ENCODE measurements at places on chromosomes 12 and 14. TPM values are rescaled to one million over a fixed set of nuclear protein-coding genes. Genes with fewer than 3 reads are reported as not detected.

- no peaks in the 10 kb centered on the region for H3K36me3 ChIP-seq
- H3K27me3 ChIP-seq = no peaks in the 10 kb centered on the region
- H3K4me1 ChIP-seq = no peaks in the 10 kb centered on the region
- DNase-seq = no peak
- no peak overlapping the region for H3K4me3 ChIP-seq
- H3K27ac ChIP-seq = no peak overlapping the region
Measured at GRCh38 chr14:84208451-84208850, 1321.5 kb upstream of the FLRT2 start.

GRCh38 chr14:35855876-35856481 lies 29.8 kb downstream of the BRMS1L start:
- H3K4me3 ChIP-seq = no peak overlapping the region
- H3K36me3 ChIP-seq = peaks cover 7% of the 10 kb centered on the region
- H3K4me1 ChIP-seq = no peaks in the 10 kb centered on the region
- no peak for DNase-seq

- H3K27ac ChIP-seq = no peak overlapping the region
- no peak overlapping the region for H3K4me3 ChIP-seq
- H3K36me3 ChIP-seq = no peaks in the 10 kb centered on the region
- no peak for DNase-seq
Measured at GRCh38 chr12:67747869-67748742, 99.6 kb downstream of the DYRK2 start.

GRCh38 chr12:23771240-23771949 lies 178.1 kb downstream of the SOX5 start:
- no peaks in the 10 kb centered on the region for H3K27me3 ChIP-seq
- DNase-seq = no peak
- H3K36me3 ChIP-seq = no peaks in the 10 kb centered on the region
- H3K4me1 ChIP-seq = no peaks in the 10 kb centered on the region
- no peak overlapping the region for H3K4me3 ChIP-seq

DNA sequence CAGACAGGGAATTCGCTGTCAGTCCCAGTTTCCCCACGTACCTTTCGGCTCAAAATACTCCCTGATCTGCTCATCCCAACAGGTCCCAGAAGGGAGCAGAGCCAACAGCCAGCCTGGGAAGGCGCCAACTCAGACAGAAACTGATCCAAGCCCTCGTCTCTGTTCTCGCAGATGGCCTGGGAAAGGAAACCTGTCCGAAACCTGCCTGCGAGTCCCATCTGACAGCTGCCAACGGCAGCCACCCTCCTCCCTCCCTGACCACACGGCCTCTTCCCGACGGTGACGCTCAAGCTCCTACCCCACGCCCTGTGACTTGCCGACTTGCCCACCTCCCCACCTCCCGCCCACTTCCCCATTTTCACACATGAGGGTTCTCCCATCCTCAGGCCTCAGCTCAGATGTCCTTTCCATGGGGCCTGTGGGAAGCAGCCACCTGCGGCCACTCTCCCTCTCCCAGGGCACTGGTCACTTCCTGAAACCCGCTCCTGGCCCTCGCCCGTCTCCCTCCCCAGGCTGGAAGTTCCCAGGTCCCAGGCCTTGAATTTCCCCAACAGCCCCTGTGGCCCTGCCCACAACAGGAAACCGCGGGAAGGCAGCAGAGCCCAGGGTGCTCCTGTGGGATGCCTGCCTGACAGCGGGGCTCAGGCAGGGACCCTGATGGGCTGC lies 60.9 kb upstream of the FBRSL1 start:
- H3K36me3 ChIP-seq = no peaks in the 10 kb centered on the region
- H3K4me3 ChIP-seq = no peak overlapping the region
- no peak for DNase-seq
- peaks cover 24% of the 10 kb centered on the region for H3K4me1 ChIP-seq
- H3K27ac ChIP-seq = no peak overlapping the region
- H3K27me3 ChIP-seq = peaks cover 2% of the 10 kb centered on the region

GRCh38 chr12:76515271-76515670 lies 44.3 kb downstream of the OSBPL8 start:
- H3K36me3 ChIP-seq = peaks cover 56% of the 10 kb centered on the region
- H3K27ac ChIP-seq = no peak overlapping the region
- no peaks in the 10 kb centered on the region for H3K27me3 ChIP-seq

DNA sequence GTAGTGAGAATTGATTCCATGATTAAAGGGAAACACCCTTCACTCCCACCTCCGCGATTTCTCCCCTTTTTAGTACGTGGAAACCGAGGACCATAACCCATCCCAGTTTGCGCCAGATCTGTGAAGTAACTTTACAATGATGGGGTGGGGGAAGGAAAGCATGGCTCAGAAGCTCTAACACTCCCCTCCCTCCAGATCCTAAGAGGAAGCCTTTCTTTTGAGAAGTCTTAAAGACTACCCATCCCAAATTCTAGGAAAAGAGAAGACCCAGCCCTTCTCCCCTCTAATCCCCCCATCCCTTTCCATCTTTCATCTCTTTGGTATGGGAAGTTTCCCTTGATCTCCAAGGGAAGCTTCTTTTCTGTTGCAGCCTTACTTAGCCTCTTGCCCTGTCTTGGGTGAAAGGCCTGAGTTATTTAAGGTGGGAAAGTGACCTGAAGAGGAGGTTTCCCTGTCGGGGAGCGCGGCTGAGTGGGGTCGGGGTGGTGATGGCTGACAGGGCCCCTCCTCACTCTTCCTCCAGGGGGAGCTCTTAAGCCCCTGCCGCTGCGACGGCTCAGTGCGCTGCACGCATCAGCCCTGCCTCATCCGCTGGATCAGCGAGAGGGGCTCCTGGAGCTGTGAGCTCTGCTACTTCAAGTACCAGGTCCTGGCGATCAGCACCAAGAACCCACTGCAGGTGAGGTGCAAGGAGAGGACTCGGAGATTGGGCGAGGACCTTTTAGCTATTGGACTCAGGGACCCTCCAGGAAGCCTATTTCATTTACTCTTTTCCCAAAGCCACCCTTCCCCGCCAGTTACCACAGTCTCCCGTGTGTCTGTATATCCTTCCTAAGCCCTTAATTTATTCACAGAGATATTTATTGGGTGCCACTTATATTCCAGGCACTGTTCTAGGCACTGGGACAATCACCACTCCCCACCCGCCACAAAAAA lies 1.8 kb downstream of the MARCHF9 start:
- H3K4me3 ChIP-seq = peak overlapping the region; percentile 78
- DNase-seq = peak; percentile 74
- peaks cover 3% of the 10 kb centered on the region for H3K27me3 ChIP-seq
- peaks cover 49% of the 10 kb centered on the region for H3K4me1 ChIP-seq
- H3K27ac ChIP-seq = peak overlapping the region; percentile 8

DNA sequence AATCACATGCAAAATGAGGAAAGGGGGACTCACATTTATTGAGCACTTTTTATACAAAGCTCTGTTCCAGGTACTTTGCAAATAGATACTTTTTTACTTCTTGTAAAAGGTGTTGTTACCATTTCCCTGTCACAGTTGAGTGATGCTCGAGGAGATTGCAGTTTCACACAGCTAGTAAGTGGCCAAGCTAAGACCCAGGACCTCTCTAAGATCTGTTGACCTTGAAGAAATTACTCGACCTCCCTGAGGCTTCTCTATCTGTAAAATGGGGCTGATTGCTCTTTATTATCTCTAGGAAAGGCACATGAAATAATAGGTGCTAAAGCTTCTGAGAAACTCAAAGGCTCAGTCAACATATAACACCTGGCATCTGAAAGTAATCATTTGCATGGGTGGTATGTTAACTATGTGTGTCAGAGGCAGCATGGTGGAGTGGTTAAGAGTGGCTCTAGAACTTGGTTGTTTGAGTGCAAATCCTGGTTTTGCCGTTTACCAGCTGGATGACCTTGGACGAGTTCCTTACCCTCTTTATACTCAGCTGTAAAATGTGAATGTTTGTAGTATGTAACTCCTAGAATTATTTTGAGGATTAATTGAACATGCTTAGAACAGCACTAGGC lies 41.5 kb downstream of the IFT81 start:
- H3K27ac ChIP-seq = no peak overlapping the region
- H3K4me1 ChIP-seq = peaks cover 1% of the 10 kb centered on the region
- H3K4me3 ChIP-seq = no peak overlapping the region
- H3K27me3 ChIP-seq = no peaks in the 10 kb centered on the region
- DNase-seq = no peak

KANSL2 gene
- 42.2 TPM for total RNA-seq

DNA sequence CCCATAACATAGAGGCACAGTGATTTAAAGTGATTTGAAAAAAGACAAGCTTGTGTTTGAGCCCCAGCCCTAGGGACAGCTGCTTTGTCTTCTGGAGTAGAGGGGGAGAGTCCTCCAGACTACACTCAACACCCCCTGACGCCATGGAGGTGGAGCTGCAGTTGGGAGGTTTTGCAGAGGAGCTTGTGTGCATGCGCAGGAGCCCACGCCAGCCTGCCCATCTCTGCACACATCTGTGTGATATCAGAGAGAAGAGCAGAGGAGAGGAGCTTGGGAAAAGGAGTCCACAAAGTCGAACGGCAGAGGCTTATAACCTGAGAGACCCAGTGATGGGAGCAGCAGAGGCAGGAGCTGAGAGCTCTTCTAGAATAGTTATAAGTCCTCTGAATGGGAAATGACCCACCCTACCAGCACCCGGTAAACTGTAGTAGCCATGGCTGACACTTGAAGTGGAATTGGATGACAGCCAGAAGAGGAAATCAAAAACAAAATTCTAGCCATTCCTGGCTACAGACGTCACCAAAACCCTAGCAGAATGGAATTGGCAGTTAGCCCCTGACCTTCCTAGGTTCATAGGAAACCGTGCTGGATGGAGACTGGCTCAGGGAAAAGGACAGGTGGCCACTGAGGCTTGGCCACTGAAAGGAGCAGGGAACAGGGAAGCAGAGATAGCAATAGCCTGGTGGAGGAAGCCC lies 185.1 kb upstream of the VASH1 start:
- H3K36me3 ChIP-seq = no peaks in the 10 kb centered on the region
- H3K4me1 ChIP-seq = no peaks in the 10 kb centered on the region
- H3K27ac ChIP-seq = no peak overlapping the region
- peaks cover 3% of the 10 kb centered on the region for H3K27me3 ChIP-seq
- no peak for DNase-seq
- no peak overlapping the region for H3K4me3 ChIP-seq

GRCh38 chr12:70002912-70003255 lies 177.9 kb downstream of the MYRFL start:
- no peak for DNase-seq
- H3K27ac ChIP-seq = no peak overlapping the region
- H3K4me3 ChIP-seq = no peak overlapping the region
- H3K27me3 ChIP-seq = no peaks in the 10 kb centered on the region
- no peaks in the 10 kb centered on the region for H3K4me1 ChIP-seq

DNA sequence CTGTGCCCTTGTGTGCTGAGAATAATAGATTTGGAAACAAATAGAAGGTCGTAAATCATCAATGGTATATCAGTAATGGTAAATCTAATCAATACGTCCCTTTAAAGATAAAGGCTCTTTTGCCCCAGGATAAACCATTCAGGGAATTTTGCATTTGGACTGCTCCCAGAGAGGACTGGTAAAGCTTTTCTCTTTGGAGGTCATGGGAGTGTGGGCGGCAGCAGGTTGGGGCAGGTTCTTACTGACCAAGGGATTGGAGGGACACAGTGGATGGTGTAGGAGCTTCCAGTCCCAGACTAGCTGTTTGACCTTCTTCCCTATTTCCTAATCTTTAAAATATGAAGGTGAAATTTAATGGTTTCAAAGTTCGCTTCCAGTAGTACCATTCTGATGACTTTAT lies 87.8 kb upstream of the NTF3 start:
- no peak overlapping the region for H3K27ac ChIP-seq
- H3K36me3 ChIP-seq = no peaks in the 10 kb centered on the region
- no peaks in the 10 kb centered on the region for H3K27me3 ChIP-seq
- H3K4me3 ChIP-seq = no peak overlapping the region
- H3K4me1 ChIP-seq = no peaks in the 10 kb centered on the region
- no peak for DNase-seq

GRCh38 chr14:87251011-87251410 lies 742.0 kb downstream of the GALC start:
- no peak for DNase-seq
- no peak overlapping the region for H3K4me3 ChIP-seq
- no peaks in the 10 kb centered on the region for H3K4me1 ChIP-seq
- no peaks in the 10 kb centered on the region for H3K36me3 ChIP-seq

DNA sequence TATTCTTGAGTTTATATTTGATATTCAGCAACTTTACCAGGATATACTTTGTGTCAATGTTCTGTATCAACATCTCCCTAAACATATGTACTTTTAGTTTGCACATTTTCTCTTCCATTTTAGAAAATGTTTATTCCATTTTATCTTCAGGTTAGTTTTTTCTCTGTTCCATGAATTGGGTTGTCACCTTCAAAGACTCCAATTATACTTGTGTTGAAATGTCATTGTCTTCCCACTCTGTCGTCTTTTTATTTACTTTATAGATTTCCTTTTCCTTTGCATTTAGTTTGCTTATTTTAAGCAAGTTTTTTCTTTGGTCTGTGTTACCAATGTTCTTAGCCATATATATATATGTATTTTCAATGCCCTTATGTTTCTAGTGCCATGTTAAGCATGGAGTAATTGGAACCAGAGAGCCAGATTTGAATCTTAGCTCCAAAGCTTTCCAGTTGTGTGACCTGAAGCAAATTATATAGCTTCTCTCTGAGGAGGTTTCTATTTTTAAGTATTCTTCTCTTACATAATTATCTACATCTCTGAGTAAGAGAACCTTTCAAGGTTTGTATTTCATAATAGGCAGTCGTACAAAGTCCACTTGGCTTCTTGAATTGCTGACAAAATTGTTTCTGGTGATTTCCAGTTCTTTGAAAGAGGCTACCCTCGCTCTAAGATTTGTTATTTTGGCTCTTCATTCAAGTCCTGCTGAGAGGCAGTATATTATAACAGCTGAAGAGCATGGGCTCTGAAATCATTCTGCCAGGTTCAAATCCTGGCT lies 85.8 kb upstream of the DYRK2 start:
- no peaks in the 10 kb centered on the region for H3K27me3 ChIP-seq
- no peak for DNase-seq
- H3K4me1 ChIP-seq = no peaks in the 10 kb centered on the region

TPPP2 gene
- not detected for total RNA-seq

GRCh38 chr14:77554207-77554606 lies 55.6 kb upstream of the ISM2 start:
- no peak overlapping the region for H3K4me3 ChIP-seq
- H3K4me1 ChIP-seq = peaks cover 12% of the 10 kb centered on the region
- no peak for DNase-seq
- no peaks in the 10 kb centered on the region for H3K27me3 ChIP-seq
- peaks cover 48% of the 10 kb centered on the region for H3K36me3 ChIP-seq

DNA sequence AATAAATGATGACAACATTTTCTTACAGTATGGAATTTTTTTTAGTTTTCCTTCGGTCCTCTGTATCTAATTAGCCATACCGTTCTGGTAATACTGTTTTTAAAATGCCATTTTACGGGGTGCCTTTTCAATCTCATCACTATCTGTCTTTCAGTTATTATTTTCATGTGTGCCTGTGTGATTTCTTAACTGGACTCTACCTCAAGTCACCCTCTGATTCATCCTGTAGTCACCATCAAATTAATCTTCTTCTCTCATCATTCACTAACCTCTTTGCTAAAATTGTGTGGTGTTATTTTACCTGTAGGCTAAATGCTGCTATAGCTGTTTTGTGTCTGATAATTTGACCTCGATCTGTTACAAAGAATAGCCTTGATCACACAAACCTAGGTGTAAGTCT lies 16.0 kb upstream of the CCT2 start:
- H3K4me3 ChIP-seq = no peak overlapping the region
- no peak for DNase-seq
- H3K27ac ChIP-seq = no peak overlapping the region
- no peaks in the 10 kb centered on the region for H3K27me3 ChIP-seq

Measured in activated CD4-positive, alpha-beta memory T cell treated with anti-CD3 and anti-CD28 coated beads, Interleukin-2, amount 10 ng/mL, durations not matched to agents 7 days and 5 days (primary cell).